ENCODE measurements at places on chromosomes 4 and X.

DNA sequence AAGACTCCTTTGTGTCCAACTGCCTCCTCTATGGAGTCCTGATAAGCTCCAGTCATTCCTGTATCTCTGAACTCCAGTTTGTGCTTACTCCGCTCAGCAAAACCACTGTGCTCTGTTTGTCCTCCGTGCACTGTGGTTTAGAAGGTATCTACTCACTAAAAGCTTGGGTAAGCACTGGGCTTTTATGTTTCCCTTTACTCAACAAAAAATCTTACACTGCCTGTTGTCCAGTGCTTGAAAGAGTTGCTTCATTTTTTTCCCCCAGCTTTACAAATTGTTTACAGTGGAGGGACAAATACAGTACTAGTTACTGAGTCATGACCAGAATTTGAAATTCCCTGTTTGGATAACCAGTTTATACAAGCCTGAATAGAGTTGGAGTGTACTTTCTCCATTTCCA, 545.3 kb upstream of the FAT1 start:
- DNase-seq = no peak

DNA sequence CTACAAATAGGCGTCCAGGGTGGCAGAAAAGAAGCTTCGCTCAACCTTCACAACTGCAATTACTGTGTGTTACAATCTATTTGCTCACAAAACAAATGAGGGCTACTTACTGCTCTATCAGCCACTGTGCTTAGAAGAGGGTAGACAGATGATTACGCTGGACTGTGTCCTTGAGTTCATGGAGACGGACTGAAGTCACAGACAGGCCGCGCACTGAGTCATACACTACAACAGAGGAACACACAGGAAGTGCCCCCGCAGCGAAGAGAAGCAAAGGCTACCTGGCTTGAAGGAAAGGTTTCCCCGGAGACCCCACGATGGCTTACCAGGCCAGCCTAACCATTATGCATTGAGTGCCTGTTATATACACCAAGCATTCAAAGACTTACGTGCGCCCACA, 25.6 kb downstream of the FAT1 start:
- no peak for DNase-seq

DNA sequence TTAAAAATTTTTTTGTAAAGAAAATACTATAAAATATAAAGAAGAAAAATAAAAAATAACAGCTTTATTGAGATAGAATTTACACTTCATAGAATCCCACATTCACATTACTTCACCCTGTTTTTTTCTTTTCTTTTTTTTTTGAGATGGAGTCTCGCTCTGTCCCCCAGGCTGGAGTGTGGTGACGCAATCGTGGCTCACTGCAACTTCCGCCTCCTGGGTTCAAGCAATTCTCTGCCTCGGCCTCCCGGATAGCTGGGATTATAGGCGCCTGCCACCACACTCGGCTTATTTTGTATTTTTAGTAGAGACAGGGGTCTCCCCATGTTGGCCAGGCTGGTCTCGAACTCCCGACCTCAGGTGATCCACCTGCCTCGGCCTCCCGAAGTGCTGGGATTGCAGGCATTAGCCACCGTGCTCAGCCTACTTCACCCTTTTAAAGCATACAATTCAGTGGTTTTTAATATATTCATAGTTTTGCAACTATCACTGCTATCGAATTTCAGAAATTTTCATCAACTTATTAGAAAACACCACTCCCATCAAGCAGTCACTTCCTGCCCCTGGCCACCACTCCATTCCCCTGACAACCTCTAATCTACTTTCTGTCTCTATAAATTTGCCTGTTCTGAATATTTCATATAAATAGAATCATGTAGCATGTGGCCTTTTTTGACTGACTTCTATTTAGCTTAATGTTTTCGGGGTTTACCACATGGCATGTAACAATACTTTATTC, 48.7 kb downstream of the TMEM131L start:
- no peak for DNase-seq

- no peak for DNase-seq
These were observed 662.0 kb upstream of the CPEB2 start for GRCh38 chr4:14340321-14340720.

- DNase-seq = no peak
These were observed 102.0 kb downstream of the CBR4 start for GRCh38 chr4:168908093-168908492.

- peak; percentile 5 for DNase-seq
These were observed 118.8 kb downstream of the SMIM20 start for GRCh38 chr4:26032630-26033317.

GRCh38 chr4:88908521-88908920, 148.5 kb downstream of the FAM13A start:
- DNase-seq = no peak

GRCh38 chr4:71377561-71377960, 38.7 kb downstream of the SLC4A4 start:
- no peak for DNase-seq

GRCh38 chr4:185127021-185127925, 15.8 kb upstream of the SLC25A4 start:
- DNase-seq = no peak

DNA sequence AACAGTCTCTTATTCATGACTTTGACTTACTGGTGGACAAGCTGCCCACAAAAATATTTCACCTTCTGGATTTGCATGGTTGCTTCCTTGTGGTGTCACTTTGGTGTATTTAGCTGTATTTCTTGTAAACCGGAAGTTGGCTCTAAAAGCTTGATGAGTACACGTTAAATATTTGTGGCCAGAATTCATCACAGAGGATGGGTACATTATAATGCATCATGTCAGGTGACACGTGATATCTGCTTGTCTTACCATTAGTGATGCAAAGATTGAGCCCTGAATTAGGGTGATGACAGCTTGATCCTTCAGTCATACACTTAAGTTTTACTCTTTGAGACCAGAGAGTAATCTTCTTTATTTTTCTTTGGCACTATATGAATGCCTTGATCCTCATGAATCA, 188.3 kb upstream of the RPS6KA3 start:
- no peak for DNase-seq

DNA sequence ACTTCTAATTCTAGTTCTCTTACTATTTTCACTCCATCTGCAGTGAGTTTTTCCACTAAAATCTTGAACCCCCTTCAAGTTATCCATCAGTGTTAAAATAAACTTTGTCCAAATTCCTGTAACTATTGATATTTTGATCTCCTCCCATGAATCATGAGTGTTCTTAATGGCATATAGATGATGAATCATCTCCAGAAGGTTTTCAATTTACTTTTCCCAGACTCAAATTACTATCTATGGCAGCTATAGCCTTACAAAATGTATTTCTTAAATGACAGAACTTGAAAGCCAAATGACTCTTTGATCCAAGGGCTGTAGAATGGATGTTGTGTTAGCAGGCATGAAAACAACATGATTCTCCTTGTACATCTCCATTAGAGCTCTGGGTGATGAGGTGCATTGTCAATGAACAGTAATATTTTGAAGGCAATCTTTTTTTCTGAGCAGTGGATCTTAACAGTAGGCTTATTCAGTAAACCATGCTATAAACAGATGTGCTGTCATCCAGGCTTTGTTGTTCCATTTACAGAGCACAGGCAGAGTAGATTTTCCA, 16.1 kb upstream of the IQCM start:
- DNase-seq = no peak

DNA sequence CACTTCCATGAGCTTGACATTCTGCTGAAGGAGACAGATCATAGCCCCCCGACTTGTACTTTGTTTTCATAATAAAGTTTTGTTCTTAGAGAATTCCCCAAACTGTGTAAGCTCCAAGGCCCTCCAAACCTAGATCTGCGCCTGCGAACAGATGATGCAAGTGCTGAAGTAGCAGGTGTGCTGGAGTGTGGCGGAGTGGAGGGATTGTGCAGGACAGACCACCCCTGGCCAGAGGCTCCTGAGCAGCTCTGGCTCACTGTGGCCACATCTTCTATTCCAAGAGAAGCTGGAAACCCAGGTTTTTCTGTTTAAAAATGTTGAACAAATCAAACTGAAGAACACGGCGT, 46.4 kb downstream of the TBC1D14 start:
- no peak for DNase-seq

DNA sequence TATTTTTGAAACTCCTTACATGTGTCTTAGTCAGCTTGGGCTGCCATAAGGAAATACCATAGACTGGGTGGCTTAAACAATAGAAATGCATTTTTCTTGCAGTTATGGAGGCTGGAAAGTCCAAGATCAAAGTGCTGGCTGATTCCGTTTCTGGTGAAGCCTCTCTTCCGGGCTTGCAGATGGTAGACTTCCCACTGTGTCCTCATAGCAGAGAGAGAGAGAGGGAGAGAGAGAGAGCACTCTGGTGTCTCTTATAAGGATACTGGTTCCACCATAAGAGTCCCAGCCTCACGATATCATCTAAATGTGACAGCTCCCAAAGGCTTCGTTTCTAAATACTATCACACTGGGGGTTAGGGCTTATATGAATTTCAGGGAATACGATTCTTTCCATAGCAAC, 39.7 kb downstream of the ENPEP start:
- no peak for DNase-seq

DNA sequence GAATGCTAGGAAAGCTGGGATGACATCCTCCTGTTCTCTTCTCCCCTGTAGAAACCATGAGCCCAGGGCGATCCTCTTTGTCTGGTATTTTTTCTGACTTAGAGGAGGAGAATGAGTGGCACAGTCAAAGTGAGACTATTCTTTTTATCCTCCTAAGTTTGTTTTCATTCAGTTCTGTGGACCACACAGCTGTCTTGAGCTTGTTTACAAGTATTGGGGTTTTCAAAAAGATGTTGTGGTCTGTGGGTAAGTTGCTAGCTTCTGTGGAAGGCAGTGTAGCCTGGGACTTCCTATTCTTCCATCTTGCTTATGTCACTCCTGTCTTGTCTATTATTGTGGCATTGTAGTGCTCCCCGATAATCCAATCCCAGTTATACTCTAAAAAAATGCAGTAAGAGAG, 223.0 kb downstream of the PAPSS1 start:
- no peak for DNase-seq

- DNase-seq = no peak
These were observed 47.5 kb upstream of the FAM120C start for GRCh38 chrX:54230435-54231148.
